CD4-positive, alpha-beta T cell treated with Interleukin-4 for 4 hours (primary cell): ENCODE measurements at places on chromosomes 12 and 14.

- DNase-seq, result no peak
Observed at GRCh38 chr12:60535363-60535762, 939.5 kb downstream of the SLC16A7 start.

DNA sequence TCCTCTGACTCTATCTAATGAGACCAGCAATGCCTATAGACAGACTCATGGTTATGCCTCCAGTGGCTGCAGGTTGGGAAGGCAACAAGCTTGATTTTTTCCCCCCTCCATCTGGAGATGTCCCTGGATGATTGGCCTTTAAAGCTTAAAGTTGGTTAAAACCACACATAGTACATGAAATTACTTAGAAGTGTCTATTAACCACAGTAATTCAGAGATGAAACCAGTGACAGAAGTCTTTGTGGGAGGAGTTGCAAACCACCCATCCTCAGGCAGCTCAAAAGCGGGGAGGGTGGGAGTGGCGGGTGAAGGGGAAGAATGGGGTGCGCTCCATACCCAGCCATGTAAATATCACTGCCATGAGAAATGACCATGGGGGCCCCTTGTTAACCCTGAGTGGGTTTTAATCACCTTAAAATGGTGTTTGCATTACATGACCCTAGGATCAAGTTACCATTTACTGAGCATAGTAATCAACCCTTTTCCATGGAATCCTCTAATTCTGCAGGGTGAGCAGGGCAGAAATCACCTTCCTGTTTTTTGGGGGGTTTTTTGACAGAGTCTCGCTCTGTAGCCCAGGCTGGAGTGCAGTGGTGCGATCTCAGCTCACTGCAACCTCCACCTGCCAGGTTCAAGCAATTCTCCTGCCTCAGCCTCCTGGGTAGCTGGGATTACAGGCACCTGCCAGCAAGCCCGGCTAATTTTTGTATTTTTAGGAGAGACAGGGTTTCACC is 133.5 kb downstream of the FOXN3 start:
- peak; percentile 44 for DNase-seq

DNA sequence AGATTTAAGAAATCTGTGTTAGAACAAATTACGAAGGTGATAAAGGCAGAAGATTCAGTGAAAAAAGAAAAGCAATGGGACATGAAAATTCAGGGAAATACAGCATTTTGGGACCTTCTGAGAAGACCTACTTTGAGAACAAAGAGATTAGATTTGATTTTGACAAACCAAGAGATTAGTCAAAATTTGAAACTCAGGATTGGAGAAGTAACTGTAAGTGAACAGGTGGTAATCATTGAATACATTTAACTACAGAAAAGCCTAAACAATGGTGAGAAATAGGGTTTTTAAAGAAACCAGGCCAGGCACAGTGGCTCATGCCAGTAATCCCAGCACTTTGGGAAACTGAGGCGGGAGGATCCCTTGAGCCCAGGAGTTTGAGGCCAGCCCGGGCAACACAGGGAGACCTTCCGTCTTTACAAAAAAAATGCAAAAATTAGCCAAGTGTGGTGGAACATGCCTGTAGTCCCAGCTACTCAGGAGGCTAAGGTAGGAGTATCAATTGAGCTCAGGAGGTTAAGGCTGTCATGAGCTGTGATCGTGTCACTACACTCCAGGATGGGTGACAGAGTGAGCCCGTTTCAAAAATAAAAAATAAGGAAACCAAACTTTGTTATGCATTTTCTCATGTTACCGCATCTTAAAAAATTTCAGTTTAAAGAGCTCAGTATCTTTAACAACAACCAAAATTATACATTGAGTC is 8.9 kb upstream of the SAV1 start:
- no peak for DNase-seq

- no peak for DNase-seq
Observed at GRCh38 chr12:127570793-127571360, 696.1 kb upstream of the TMEM132C start.

- no peak for DNase-seq
Observed at GRCh38 chr12:34097213-34097612, 74.9 kb downstream of the ALG10 start.

- no peak for DNase-seq
Observed at GRCh38 chr12:22254478-22254877, 80.0 kb downstream of the ST8SIA1 start.

- DNase-seq, result no peak
Observed at GRCh38 chr12:128815779-128816642, 7.7 kb downstream of the SLC15A4 start.

- DNase-seq, result no peak
Observed at GRCh38 chr14:84797326-84797725, 732.6 kb upstream of the FLRT2 start.

DNA sequence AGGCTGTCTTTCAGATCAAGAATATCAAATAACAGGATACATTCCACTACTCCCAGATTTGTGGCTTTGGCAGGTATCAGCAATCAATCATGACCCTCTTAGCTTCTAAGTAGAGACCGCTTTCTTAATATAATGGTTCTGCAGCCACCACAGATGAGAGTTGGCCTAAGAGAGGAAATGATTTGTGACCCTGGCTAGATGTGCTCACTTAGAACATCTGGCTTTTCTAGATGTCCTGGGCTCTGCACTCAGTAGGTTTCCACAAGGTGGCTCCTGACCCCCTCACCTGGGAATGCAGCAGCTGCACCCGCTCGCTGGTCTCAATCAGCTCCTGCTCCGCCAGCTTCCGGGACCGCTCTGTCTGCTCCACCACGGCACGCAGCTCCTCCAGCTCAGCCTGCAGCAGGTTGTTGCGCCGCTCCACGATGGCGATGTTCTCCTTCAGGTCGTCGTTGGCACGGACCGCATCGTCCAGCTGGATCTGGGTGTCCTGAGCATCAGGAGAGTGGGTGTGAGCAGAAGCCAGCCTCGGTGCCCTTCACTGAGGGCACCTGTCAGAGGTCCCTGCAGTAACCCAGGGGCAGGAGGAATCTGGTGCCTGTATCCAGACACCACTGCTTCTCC is 8.9 kb downstream of the CMTM5 start:
- DNase-seq, result no peak

GRCh38 chr12:131618303-131618658 is 92.6 kb upstream of the SFSWAP start:
- no peak for DNase-seq

GRCh38 chr12:103808239-103808880 is 32.7 kb downstream of the NT5DC3 start:
- DNase-seq, result no peak

DNA sequence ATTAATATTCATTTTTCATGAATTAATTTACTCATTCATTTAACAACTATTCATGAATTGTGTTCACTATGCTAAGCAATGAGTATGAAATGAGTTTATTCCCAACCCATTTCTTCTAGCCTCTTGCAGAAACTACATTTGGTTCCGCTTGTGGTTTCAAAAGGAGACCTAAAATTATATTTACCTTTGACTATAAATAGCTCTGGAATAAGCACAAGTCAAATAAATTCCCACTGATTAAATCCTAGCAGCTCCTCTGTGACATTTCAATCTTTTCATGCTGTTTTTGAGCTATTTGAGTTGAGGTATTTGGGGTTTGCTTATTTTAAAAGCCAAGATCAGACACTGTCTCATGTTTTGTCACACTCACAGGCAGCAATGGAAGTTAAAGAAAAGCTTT is 46.9 kb downstream of the DUSP6 start:
- no peak for DNase-seq

GRCh38 chr12:52081263-52081733 is 1.8 kb downstream of the SMIM41 start:
- DNase-seq, result no peak

GRCh38 chr14:43157661-43158060 is 1349.4 kb downstream of the FSCB start:
- DNase-seq, result no peak

GRCh38 chr12:50923361-50924130 is 28.8 kb upstream of the HIGD1C start:
- DNase-seq, result no peak

DNA sequence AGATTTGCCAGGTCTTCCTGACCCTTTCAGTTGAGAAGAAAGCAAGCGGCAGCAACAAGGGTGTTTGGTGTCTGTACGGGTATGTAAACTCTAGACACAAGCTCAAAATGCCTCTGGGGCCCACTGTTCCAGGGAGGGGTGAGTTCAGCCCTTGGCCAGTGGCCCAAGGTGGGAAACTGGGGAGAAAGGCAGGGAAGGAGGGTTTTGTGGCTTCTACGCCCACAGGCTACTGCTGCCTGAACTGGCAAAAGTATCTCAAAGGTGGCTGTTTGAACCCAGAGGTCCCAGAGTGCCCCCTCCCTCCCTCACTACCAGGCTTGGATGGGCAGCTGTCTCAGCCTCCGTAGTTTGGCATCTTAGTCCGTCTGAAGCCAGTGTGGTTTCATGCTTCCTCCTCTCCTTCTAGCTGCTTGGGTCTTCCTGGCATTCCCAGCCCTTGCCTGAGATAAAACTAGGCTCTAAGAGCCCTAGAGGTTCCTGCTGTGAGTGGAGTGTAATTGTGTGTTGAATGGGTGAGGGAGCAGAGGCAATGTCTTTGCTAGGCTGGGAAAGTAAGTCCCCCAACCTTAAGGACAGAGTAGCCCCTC is 5.5 kb downstream of the HOXC5 start:
- no peak for DNase-seq

DNA sequence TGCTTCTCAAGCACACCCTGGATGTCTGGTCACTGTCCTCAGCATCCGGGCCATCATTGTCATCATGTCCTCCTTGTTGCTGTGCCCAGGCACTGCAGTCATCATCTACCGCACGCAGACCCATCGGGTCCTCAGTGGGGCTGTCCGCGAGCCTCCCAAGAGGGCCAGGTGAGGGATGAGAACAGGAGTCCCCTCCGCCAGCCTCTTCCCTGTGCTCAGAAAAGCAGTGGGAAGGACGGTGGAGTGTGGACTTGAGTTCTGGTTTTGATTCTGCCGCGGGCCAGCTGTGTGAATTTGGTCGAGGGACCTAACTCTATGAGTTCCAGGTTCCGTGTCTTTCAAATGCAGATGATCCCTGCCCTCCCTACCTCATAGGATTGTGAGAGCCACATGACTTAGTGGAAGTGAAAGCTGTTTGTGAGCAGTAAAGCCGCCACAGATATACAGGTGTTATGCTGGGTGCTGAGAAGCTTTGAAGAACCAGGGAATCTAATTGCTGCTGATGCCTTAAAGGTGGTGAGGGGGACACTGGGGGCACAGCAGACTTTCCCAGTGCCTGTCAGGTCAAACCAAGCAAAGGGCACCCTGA is 122.9 kb upstream of the RAP1B start:
- DNase-seq, result no peak

DNA sequence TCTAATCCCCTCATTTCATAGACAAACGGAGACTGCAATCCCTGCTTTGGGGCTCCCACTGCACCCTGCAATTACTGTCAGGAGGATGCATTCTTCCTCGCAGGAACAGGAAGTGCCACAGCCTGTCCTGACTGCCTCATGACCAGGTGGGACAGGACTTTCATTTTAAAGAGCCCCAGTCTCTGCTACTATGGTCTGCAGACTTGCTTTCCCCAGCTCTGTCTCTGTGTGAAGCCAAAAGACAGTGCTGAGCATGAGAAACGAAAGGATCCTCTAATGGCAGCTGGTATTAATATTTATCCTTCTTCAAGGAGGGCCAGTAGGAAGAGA is 60.0 kb upstream of the PNMA1 start:
- no peak for DNase-seq

GRCh38 chr12:42716491-42716891 is 126.9 kb upstream of the PRICKLE1 start:
- DNase-seq, result no peak

GRCh38 chr14:74834692-74835392 is 41.1 kb downstream of the PROX2 start:
- DNase-seq, result no peak

DNA sequence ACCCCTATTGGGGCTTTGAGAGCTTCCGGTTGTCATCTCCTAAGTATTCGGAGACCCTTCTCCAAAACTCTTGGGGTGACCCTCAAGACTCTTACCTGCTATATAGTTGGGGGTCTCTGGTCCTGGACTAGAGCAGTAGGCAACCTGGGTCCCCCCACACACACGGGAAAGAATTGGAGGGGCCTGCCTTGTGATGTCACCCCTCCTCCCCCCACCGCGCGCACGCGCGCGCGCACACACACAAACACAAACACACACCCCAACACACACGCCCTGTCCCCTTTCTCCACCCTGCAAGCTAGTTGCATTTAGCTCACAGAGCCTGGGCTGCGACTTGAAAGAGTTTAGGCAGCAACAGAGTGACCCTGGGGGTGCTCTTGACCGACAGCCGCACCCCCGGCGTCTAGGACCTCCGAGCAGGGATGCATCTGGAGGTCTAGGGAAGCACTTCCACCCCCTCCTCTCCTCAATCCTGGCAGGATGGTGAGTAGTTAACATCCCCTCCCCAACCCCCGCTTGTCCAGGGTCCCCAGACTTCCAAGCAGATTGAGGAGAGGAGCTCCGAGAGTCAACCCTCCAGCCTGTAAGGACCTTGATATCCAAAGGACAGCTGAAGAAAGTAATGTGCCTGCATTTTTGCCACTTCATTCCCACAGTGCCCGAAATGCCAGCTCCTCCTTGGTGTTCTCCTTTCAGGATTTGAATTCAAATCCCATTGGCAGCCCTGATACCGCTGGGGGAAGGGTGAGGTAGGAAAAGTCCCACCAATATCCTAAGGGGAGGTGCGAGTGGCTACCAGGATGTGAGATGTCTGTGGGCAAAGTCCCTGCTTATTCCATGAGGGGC is 1.4 kb upstream of the DNAJC14 start:
- DNase-seq, result peak; percentile 59

GRCh38 chr14:96162265-96162664 is 42.4 kb upstream of the BDKRB2 start:
- no peak for DNase-seq

- DNase-seq, result no peak
Observed at GRCh38 chr14:36057452-36058116, 118.9 kb downstream of the PTCSC3 start.

DNA sequence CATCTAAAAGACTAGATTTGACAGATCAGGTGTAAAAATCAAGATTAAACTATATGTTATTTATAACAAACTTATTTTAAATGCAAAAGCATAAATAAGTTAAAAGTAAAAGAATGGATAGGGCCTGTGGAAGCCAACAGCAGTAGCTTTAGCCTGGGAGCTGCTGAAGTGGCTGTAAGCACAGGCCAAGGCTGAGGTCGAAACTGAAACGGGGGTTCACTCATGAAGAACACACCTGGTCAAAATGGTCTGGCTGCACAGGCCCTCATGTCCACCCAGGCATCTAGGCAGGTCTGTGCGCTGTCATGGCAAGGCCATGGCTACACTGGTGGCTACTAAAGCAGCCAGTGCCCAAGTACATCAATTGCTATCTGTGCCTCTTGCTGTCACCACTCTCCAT is 23.1 kb downstream of the CATSPERB start:
- no peak for DNase-seq

DNA sequence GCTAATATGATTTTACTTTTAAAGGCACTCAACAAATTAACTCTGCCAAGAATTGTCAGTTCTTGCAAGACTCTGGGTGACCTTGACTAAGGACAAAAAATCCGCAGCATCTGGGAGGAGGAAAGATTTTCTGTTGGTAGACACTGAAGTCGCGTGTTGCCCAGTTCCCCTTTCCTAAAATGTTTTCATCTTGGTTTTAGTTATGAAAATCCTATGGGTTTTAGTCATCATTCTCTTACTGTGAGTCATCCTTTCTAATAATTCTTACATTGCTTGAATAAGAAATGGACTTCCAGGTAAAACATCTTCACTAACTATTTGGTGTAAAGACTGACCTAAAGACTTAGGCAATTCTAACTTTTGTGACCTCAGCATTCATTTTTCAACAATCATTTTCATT is 9.1 kb downstream of the GSG1 start:
- DNase-seq, result no peak
